Femur (tissue), 1 donor: ENCODE measurements at places on chromosomes 11 and 22.

DNA sequence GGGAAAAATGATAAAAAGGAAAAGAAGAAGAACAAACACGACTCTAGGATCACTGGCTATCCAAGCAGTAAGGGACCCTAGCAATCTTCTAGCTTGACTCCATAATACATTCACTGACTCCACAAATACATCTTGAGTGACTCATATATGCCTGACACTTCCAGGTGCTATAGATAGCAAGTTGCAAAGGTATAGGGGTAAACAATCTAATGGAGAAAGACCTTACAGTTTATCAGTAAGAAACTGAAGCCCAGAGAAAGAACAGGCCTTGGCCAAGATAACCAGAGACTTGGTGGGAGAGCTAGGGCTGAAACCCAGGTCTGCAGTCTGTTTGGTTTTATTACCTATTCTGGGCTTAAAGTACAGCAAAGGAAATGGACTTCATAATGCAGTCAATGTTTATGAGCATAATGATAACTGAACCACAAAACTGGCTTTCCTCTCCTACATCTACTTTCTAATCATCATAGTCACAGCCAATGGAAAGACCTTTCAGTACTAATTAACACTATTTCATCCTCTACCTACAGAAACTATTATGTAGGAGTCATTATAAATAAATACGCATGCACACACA, 19.7 kb upstream of the SLC5A1 start:
- no peak for DNase-seq

GRCh38 chr11:65649656-65650546, 12.0 kb downstream of the SIPA1 start:
- no peak for DNase-seq

DNA sequence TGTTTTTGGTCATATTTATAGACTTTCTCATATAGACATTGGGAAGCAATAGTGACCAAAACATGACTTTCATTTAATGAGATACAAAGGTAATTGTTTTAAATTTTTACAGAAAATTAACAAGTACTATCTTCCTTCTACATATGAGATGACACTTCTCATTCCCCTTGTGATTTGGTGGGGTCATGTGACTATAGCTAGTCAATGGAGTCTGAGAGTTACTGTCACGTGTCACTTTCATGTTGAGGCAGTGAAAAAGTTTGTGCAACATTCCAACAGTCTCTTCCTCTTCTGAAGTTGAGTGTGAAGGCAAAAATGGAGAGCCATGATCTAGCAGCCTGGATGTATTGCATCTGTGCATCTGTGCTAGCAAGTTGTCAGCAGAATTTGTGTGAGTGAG, 618.3 kb upstream of the LRRC4C start:
- no peak for DNase-seq

GRCh38 chr11:10505278-10506007, 35.5 kb downstream of the RNF141 start:
- no peak for DNase-seq

GRCh38 chr11:17443000-17443399, 33.6 kb downstream of the ABCC8 start:
- no peak for DNase-seq

- no peak for DNase-seq
These were observed 9.7 kb upstream of the RCN1 start for GRCh38 chr11:32081129-32081641.

- DNase-seq = peak; percentile 60
These were observed 116.6 kb downstream of the TBC1D22A start for GRCh38 chr22:46879083-46879482.

- no peak for DNase-seq
These were observed 2.0 kb downstream of the SLC6A5 start for GRCh38 chr11:20601221-20601914.

DNA sequence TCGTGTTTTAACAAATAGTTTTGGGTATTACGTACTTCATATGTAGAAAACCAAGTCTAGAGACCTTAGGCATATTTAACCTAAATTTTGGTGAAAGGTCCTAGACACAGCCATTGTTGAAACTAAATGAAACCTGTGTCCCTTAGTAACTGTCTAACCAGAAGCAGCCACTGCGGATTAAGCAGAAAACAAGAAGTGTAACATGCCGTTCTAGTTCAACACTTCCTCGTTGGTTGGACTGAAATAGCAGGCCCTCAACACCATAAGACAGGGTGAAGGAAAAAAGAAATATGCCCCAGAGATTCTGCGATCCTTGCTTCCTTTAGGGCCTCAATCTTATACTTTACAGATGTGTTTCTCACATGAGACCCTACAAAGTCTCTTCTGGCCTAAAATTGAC, 2.0 kb downstream of the NAA40 start:
- DNase-seq = no peak

GRCh38 chr11:64864473-64865285, 13.7 kb downstream of the EHD1 start:
- DNase-seq = peak; percentile 84

- DNase-seq = no peak
These were observed 167.6 kb upstream of the SYT13 start for GRCh38 chr11:45453721-45454120.
